Stimulated activated CD8-positive, alpha-beta memory T cell treated with anti-CD3 and anti-CD28 coated beads, Interleukin-4, amount 100 ng/mL, for 4 hours (primary cell): ENCODE measurements at places on chromosomes 4 and X.

- no peak for DNase-seq
Observed at GRCh38 chr4:4677556-4678522, 136.0 kb upstream of the STX18 start.

DNA sequence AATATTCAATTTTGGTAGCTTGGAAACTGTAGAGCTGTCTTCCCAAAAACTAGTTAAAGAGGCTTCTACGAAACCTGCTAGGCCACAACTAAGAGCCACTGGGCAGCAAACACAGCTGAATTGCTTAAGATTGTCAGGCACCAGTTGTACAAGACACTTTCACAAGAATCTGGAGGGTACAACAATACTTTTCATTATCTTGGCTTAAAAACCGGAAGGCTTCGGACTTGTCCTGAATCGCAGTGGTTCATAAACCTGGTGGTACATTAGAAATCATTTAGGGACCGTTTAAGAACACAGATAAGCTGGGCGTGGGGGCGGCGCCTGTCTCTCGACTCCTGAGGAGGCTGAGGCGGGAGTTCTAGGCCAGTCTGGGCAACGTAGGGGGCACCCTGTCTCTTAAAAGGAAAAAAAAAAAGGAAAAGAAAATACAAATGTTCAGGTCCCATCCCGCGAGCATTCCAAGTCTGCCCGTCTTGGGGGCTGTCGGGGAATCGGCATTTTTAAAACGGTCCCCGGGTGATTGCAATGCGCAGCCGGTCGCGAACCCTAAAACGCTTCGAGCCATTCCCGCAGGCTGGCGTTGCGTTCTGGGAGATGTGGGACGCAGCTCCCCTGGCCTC, 763 bp downstream of the PYURF start:
- no peak for DNase-seq

DNA sequence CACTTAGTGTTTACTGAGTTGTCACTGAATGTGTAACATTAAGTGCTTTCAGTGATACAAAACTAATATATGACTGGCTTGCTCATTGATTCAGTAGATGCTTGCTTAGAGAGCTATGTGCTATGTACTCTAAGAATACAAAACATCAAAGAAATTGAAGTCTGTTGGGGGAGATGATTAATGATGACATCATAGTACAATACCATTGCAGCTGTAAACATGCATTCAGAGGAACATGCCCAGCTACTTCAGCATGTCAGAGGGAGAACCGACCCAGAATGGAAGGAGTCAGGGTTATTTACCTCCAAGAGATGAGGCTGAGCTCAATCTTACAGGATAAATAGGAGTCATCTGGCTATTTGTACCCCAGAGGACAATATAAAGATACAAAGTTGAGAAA, 290.8 kb downstream of the TENM3 start:
- no peak for DNase-seq

DNA sequence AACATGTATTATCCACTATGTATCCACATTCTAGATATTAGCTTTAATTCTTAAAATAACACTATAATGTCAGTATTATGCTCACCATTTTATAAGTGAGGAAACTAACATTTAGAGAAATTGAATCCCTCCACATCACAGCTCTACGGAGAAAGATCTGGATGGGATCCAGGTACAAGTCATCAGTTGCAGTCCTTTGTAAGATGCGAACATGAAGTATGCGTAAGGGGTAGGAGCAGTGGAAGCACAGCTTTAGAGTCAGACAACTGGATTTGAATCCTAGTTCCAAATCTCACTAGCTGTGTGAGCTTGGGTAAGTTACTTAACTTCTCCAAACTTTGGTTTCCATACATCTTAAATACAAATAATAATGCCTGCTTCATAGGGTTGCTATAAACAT, 162.5 kb downstream of the ATP10D start:
- no peak for DNase-seq

DNA sequence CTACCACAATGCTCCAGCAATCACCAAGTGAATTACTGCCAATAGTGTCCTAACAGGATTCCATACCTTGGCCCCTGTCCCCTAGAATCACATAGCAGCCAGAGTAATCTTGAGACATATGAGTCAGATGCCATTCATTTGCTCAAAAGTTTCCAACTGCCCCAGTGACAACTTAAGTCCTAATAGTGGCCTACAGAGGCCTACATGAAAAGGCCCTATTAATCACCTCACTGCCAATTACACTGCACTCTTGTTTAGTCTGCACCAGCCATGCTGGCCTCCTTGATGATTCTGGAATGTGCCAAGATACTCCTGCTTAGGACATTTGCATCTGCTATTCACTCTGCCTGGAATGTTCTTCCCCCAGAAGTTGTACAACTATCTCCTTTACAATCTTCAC, 130.7 kb downstream of the NR3C2 start:
- DNase-seq = no peak

DNA sequence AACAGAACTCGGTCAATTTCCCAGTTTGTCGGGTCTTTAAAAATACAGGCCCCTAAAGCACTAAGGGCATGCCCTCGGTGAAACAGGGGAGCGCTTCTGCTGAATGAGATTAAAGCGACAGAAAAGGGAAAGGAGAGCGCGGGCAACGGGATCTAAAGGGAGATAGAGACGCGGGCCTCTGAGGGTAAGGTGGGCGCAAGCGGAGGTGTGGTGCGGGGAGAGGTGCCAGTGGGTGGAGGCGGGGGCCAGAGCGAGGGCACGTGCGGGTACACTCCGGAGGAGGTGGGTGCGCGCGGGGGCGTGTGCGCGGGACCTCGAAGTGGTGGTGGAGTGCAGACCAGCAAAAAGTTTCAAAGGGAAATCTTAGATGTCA, 787 bp upstream of the TET2 start:
- DNase-seq = peak; percentile 19

- DNase-seq = no peak
Observed at GRCh38 chr4:121583396-121583795, 113.4 kb downstream of the ANXA5 start.
